Neural crest cell (in vitro differentiated cells): ENCODE measurements at places on chromosomes 16 and 17. TPM values are rescaled to one million over a fixed set of nuclear protein-coding genes. Genes with fewer than 3 reads are reported as not detected.

DNA sequence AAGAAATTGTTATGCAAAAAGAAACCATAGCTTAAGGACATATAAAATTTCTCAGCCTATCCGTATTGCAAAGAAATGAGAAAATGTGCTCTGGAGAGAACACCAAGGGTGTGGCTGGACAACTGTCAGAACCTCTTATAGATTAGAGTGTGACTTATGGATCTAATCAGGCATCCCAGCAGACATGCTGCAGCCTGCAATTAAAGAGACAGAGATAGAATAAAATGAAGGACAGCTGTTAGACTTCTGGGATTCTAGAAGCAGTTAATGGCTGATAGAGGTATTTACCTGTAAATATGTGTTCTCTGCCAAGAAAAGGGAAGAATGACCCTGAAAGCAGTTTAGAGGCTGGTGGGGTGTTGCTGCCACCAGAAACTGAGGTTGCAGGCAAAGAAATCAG, 160.1 kb upstream of the KIF2B start:
- no peak for DNase-seq

Gene CD300LB
- total RNA-seq: not detected in 2 replicates

Gene DPH1
- total RNA-seq: 29.7 and 35.1 TPM in 2 replicates

GRCh38 chr16:79047337-79047736, 553.2 kb downstream of the MAF start:
- DNase-seq: no peak

DNA sequence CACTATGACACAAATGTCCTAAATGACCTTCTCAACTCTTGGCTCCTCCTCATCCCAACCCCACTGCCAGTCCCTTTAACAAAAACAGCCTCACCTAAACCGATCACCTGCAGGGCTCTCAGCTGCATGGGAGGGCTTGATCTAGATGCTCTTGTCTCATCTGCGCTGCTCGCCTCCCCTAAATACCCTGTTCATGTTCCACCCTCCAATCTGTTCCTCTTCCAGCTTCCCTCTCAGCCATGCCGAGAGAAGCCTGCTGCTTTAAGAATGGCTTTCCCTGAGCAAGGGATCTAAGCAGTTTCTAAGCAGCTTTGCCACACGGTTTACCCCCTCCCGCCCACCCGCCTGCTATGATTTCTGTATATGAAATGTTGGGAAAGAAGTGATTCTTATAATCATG, 23.7 kb downstream of the PIPOX start:
- no peak for DNase-seq

Gene B4GALNT2
- total RNA-seq: 0.02 TPM in 1 of 2 replicates, not detected in the other

DNA sequence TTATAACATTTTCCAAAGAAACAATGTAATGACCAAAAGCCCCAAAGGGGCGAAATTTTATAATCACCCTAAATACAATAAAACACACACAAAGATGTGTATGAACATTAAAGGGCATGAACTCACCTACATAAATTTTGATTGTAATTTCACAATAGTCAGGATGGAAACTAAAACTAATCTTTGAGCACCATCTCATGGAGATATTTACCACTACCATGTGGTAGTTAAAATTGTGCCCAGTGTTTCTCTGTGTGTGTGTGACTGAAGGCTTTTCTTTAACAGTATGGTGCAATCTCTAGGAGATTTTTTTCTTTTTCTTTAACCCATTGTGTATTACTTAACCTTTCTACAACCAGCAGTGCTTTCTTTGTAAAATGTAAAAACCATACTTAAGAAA, 19.7 kb upstream of the MEIOC start:
- no peak for DNase-seq

- no peak for DNase-seq
Observed at GRCh38 chr16:10547708-10548107, 32.7 kb downstream of the EMP2 start.

Gene SBK1
- 79.0 and 79.3 TPM in 2 replicates for total RNA-seq

Gene WDR81
- 13.2 and 14.2 TPM in 2 replicates for total RNA-seq

- no peak for DNase-seq
Observed at GRCh38 chr16:68186877-68187276, 49.0 kb downstream of the ESRP2 start.

Gene SLC13A2
- not detected in 2 replicates for total RNA-seq

GRCh38 chr17:42669977-42670788, 6.6 kb downstream of the PLEKHH3 start:
- DNase-seq: no peak

DNA sequence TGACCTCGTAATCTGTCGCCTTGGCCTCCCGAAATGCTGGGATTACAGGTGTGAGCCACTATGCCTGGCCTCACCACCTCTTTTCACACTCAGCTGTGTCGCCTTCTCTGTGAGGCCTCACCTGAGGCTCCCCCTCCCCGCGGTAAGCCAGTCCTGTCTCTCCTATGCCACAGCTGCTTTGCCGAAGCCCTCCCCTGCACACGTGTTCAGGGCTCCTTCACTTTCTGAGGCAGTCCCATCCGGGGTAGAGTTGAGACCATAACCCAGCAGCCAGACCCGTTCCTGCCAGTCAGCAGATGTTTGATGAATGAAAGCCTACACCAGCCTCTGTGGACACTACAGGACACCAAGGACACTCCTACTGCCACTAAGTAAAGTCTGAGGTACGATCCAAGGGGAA, 10.6 kb downstream of the USP7 start:
- DNase-seq: no peak

Gene NPIPB13
- total RNA-seq: 11.2 and 15.4 TPM in 2 replicates

Gene ABCA6
- total RNA-seq: 0.16 TPM in 1 of 2 replicates, not detected in the other

Gene KRT15
- total RNA-seq: not detected in 2 replicates

Gene COIL
- total RNA-seq: 24.1 and 25.1 TPM in 2 replicates

Gene CACNG4
- 38.4 and 38.9 TPM in 2 replicates for total RNA-seq

DNA sequence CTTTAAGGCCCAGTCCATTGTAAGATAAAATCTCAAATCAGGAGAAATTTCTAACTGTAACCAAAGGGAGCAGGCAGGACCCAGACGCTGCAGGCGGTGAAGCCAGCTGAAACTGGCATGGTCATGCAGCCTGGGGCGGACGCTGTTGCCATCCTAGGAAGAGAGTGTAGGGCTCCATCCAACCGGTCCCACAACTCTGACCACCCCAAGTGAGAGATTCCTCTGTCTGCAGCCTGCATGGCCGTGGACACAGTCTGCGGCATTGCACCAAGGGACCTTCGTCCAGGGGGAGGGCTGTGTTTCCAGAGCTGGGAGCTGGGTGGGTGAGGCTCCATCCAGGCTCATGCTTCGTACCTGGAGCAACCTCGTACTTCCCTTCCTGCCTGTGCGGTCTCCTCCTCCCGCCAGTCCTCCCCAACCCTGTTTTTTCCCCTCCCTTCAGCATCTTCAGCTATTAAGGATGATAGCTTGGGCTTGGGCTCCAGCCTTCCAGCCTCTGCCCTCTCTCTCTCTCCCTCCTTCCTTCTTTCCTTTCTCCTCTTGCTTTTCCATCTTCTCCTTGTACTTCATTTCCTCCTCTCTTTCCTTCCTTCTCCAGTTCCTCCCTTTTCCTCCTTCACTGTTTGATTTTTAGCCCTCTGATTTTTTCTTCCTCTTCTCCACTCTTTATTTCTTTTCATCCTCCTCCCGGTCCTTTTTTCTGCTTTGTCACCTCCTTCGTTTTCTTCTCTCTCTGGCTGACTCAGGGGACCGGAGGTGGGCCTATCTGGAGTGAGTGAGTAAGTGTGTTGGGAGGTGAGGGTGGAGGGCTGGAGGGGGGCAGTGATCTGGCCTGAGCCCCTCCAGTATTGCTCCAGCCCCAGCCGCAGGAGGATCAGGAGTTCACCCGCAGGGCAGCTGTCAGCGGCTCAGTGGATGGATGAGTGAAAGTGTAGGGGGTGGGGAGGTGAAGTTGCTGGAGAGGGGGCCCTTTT, 17.0 kb upstream of the LHX1 start:
- DNase-seq: no peak

Gene ZNF385C
- total RNA-seq: 1.3 and 1.7 TPM in 2 replicates

DNA sequence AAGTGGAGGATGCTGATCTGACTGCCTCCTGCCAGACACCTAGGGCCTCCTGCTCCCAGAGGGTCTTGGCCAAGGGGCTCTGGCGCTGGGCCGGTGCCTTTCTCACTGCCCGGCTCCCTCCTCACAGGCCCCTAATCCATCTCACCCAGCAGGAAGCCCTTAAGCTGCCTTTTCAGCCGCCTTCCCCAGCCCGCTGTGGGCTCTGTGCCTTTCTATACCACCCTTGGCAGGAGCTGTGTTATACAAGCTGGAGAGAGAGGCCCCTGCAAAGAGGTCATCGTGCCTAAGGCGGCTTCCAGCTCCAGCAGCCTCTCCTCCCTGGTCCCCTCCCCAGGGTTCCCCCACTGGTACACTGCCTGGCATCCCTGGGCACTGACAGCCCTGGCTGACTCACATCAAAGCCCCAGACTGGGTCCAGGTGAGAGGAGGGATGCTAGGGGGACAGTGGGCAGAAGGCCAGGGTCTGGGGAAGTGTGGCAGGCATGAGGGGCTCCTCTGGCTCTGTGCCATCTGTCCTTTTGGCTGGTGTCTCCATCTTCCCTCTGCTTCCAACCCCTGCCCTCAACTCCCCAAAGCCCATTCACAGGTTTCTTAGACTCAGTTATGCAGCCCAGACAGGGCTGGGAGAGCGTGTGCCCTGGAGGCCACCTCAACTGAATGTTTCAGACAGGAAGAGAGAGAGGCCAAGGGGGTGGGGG, 15.3 kb upstream of the FZD2 start:
- DNase-seq: no peak

GRCh38 chr17:18860161-18860972, 2.4 kb downstream of the PRPSAP2 start:
- no peak for DNase-seq

DNA sequence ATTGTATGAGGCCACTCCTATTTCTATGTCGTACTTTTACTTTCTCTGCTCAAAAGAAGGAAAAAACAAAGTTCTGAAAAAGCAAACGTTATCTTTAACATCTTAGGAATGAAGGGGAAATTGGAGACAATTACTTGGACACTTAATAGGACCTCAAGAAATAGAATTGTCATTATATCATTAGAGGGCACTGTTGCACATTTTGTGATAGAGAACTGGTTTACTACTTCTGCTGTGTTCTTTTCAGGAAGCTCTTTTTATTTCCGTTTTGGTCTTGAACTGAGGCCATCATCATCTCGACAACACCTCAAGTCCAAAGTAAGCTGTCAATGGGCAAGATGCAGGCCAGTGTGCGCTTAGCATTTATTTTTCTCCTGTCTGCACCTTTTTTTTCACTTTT, 14.6 kb downstream of the COG4 start:
- DNase-seq: no peak

Gene ARL16
- 51.0 and 53.7 TPM in 2 replicates for total RNA-seq

DNA sequence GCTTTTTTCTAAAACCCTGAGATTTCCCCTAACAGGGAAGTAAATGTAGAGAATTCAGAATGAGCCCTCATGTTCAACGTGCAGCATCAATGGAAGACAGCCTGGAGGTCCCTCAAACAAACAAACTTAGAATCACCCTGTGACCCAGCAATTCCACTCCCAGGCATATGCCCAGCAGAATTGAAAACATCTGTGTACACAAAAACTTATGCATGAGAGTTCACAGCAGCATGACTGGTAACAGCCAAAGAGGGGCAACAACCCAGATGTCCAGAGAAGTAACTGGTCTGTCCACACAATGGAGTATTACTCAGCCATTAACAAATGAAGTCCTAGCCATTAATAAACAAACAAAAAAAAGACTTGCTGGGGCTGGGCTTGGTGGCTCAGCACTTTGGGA, 252.7 kb downstream of the PARN start:
- DNase-seq: no peak

DNA sequence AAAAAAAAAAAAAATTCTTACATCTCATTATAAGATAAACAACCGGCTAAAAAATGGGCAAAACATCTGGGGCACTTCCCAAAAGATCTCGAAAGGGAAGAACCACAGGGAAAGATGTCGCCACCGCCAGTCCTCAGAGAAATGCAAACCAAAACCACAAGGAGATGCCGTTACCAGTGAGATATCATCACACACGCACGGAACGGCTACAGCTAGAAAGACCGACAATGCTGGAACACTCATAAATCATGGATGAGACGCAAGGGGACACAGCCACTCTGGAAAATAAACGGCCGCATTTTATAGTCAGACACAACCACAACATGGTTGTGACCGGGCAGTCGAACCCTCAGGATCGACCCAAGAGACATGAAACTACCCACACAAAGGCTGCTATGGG, 24.5 kb downstream of the WDR45B start:
- no peak for DNase-seq

DNA sequence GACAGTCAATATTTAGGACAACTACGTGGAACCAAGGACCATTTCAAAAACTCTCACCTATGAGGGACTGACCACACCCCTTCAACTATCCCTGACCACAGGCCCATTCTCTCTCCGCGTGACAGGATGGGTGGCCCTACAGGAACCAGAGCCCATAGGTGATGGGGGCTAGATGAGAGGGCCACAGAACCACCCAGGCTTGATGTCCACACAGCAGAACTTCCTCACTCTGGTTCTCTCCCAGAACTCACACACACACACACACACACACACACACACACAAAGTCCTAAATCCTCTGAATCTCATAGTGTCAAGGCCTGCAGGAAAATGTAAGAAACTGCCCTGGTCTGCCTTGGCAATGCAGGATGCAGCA, 1.5 kb downstream of the ZNF319 start:
- DNase-seq: no peak

GRCh38 chr17:79752175-79752574, 21.4 kb downstream of the ENPP7 start:
- DNase-seq: no peak

Gene TMEM92
- 3.0 and 3.5 TPM in 2 replicates for total RNA-seq

DNA sequence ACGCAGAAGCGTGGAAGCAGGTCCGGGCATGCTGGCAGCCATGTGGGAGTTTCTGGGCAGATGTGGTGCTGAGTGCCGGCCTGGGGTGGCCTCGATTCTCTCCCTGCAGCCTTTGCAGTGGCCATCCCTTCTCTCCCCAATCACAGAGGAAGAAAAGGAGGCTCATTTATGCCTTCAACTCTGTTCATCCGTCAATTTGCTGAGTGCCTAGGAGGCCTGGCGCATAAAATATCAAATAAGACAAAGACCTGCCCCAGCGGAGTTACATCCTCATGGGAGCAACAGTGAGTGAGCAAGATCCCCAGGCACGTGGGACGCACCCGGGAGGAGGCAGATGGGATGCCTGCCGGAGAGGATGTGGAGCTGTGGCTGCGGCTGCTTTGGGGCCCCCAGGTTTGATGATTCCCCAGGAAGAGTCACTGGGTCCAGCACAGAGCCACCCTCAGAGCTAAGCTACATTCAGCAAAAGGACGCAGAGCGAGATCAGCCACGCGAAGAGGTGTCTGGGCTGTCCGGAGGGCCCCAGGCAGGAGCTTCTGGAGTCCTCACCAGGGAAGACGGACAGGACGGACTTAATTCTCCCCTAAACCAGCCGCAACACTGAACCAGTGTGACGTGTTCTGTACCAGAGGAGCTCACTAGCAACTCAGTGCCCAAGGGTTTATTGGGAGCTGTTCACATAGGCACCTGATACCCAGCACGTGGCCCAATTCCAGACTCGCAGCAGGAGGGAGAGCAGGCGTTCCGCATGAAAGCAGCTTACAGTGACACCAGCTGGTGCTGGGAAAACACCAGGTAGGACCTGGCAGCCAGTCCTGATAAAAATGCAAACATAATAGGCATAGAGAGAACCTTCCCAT, 11.3 kb downstream of the CA5A start:
- no peak for DNase-seq
